Activated CD8-positive, alpha-beta T cell treated with anti-CD3 and anti-CD28 coated beads for 36 hours (primary cell): ENCODE measurements at places on chromosomes 3 and 15. TPM values are rescaled to one million over a fixed set of nuclear protein-coding genes. Genes with fewer than 3 reads are reported as not detected.

Gene CFAP91
- not detected for total RNA-seq

Gene SHC4
- 2.5 TPM for total RNA-seq

Gene CLDN18
- not detected for total RNA-seq

GRCh38 chr3:150464684-150465083 is 56.6 kb downstream of the TSC22D2 start:
- H3K4me3 ChIP-seq = no peak overlapping the region
- no peak overlapping the region for H3K27ac ChIP-seq
- H3K27me3 ChIP-seq = no peaks in the 10 kb centered on the region
- H3K36me3 ChIP-seq = no peaks in the 10 kb centered on the region

DNA sequence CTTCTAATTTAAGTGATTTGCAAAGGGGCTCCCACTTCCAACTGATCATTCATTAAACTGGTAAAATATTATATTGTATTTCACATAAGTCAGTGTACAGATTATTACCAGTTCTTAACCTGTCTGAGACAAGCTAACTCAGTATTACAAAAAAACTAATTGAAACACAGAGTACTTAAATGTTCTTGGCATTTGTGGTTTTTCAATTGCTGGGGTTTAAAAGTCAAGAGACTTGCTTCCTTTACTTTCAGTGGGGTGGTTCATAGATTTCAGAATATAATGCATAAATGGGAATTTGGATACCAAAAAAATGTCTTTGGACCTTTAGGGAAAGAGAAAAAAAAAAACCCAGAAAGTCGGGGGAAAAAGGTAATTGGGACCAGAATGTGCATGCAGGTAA is 85.0 kb downstream of the ATP10A start:
- DNase-seq = no peak
- H3K4me3 ChIP-seq = no peak overlapping the region
- H3K4me1 ChIP-seq = peaks cover 21% of the 10 kb centered on the region
- peaks cover 9% of the 10 kb centered on the region for H3K36me3 ChIP-seq
- H3K27me3 ChIP-seq = no peaks in the 10 kb centered on the region
